Upper lobe of right lung (tissue), 1 donor: ENCODE measurements at places on chromosomes 5 and 9.

GRCh38 chr9:113509463-113509862, 45.9 kb downstream of the RGS3 start:
- peak; percentile 21 for DNase-seq

GRCh38 chr9:90969021-90969675, 167.5 kb downstream of the SYK start:
- DNase-seq, result no peak

- no peak for DNase-seq
Measured at GRCh38 chr9:22528485-22528884, 81.9 kb downstream of the DMRTA1 start.

DNA sequence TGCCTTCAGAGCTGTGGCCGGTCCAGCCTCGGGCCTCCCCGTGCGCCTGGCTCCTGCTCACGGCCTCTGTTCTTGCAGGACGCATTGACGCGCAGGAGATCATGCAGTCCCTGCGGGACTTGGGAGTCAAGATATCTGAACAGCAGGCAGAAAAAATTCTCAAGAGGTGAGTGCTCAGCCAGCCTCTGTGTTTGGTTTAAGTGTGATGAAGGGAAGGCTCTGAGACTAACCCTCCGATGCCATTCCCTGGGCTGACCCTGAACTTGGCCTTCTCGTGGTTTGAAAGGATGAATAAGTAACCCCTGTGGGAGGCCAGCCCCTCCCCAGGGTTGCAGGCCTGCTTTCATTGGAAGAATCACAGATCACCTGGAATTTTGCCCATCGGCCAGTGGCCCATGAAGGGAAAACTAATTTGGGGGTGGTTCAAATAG, 26.3 kb downstream of the PTGES2 start:
- DNase-seq, result no peak

- DNase-seq, result no peak
Measured at GRCh38 chr5:95956900-95957293, 4.8 kb downstream of the ELL2 start.

GRCh38 chr9:73872701-73873100, 624.4 kb upstream of the RORB start:
- DNase-seq, result no peak

GRCh38 chr5:134455466-134455865, 43.8 kb upstream of the CDKN2AIPNL start:
- no peak for DNase-seq

DNA sequence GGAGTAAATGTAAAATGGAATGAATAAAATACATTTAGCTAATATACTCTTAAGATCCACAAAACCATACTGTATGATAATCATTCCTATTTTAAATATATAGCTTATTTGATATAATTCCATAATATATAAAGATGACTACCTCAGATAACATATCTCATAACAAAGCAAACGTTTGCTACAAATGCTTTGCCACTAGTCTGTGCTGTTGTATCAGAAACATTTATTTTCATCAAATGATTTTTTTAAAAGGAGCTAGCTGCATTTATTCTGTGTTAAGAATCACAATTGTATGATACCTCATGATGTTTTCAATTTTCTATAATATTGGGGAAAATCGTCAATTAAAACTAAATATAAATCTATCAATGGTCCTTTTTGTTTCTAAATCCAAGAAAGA, 567.2 kb downstream of the PTPRD start:
- no peak for DNase-seq

DNA sequence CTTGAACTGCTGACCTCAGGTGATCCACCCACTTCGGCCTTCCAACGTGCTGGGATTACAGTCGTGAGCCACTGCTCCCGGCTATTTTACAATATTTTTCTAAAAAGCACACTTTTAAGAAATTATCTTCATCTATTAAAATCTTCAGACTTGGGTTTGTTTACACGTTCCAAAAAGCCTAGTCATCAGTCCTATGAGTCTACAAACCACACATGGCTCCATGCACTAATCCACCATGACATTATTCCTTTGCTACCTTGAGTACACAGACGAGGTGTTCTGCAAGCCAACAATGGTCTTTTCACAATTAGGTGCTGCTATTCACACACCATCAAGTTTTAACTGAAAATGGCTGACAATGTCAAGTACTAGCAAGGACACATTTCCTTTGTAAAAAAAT, 41.0 kb downstream of the TRPM6 start:
- DNase-seq, result no peak
